NCI-H187 treated with DMSO at 0.1 percent for 48 hours (cell line): ENCODE measurements at places on chromosomes 2 and 18.

DNA sequence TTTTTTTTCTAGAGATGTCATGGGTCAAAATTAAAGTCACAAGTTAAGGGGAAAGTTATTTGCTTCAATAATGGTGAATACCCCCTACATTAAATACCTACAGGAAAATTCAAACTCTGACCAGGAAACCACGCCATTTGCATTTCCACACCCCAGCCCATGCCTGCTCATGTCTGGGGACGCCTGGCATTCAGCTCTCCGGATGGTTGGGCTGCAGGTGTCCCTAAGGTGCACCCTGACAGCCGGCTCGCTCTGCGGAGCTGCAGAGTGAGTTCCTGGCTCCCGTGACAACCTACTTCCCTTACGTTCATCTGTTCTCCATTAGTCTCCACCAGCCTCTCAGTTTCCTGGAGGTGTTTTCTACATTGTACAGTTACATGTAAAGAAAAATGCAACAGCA is 122.7 kb upstream of the RIOK3 start:
- no peak for DNase-seq

GRCh38 chr2:190462181-190462580 is 54.0 kb downstream of the MFSD6 start:
- no peak for DNase-seq

DNA sequence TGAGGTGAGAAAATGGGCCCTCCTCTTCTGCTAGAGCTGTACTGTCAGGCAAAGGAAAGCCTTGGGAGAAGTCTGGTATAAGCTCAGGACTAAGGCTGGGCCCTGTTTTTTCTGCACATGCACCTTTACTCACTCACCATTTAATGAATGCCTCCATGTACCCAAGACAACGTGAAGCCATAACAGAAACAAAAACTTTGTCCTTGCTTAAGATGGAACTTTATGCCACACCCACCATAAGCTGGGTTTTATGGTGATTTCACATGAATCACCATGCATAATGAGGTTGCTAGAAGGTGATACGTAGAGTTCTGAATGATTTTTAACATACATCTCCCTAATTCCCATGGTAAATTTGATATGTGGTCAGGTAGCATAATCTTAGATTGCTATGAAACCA is 63.7 kb upstream of the CYP26B1 start:
- no peak for DNase-seq

- no peak for DNase-seq
These were observed 25.2 kb upstream of the FAM117B start for GRCh38 chr2:202609381-202610145.

DNA sequence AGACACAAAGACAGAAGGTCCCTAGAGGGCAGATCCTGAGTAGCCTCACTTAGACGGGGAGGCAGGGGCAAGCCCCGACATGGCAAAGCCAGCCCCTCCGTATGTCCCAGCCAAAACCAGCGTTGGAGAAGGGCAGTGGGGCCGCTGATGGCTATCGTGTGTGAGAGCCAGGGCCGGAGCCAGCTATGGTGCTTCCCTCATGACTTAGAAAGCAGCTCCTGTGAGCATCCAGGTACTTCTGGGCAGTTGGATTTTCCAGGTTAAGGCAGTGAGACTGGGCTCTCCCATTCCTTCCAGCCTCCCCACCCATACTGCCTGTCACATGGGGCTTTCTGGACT is 31.2 kb upstream of the ROCK2 start:
- no peak for DNase-seq

- no peak for DNase-seq
These were observed 11.6 kb downstream of the TRAPPC8 start for GRCh38 chr18:31931163-31931885.

- DNase-seq, result no peak
These were observed 199.7 kb downstream of the SMAD2 start for GRCh38 chr18:47730795-47731194.

DNA sequence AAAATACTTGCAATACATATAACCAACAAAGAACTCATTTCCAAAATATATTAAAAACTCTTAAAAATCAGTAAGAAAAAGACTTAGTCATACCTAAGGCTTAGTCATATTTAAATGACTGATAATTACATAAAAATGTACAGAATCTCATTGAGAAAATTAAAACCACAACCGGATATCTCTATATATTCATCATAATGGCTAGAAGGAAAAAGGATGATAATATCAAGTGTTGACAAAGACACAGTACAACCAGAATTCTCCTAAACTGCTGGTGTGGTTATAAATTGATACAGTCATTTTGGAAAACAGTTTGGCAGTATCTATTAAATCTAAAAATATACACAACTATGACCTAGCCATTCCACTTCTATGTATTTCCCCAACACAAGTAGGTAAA is 27.1 kb upstream of the IHH start:
- no peak for DNase-seq

DNA sequence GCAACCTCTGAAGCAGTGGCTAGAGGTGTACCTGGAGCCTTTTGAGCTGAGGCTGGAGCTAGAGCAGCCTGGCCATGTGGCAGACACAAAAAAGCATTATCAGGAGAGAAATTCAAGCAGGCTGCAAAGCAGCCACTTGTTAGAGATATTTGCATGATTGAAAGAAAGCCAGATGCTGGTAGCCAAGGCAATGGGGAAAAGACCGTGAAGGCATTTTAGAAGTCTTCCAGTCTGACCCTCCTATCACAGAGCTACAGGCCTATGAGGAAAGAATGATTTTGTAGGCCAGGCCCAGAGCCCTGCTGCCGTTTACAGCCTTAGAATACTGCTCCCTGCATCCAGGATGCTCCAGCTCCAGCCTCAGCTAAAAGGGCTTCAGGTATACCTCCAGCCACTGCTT is 41.4 kb upstream of the TNP1 start:
- DNase-seq, result no peak

DNA sequence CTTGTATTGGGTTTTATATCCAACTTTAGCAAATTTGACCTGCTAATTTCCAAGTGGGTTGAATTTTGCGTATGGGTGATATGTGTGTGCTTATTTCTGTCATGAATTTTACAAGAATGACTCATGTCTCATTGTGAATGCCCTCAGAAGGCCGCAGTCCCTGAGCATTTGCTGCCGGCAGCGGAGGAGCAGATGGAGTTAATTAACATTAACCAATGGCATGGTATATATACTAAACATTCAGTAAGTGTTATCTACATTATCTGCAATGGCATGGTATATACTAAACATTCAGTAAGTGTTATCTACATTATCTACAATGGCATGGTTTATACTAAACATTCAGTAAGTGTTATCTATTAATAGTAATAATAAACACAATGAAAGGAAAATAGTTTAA is 90.1 kb downstream of the DOK6 start:
- no peak for DNase-seq

- no peak for DNase-seq
These were observed 74.0 kb downstream of the CMPK2 start for GRCh38 chr2:6791682-6792081.

DNA sequence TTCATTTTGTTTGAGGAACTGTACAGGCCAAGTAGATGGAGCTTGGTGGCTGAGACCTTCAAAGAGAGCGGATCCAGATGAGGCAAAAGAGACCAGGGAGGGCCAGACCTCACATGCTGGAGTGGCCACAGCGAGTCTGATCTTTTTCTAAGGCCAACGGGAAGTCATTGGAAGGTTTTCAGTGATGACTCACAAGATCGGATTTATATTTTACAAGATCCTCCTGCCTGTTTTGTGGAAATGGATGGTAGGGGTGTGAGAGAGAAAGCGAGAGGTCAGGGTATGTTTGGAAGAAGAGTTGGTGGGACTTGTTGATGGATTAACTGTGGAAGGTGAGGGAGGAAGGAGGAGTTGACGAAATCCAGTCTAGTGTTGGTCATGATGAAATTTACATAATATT is 44.6 kb upstream of the TUBA3D start:
- no peak for DNase-seq

GRCh38 chr2:8442833-8443486 is 238.9 kb upstream of the ID2 start:
- no peak for DNase-seq

DNA sequence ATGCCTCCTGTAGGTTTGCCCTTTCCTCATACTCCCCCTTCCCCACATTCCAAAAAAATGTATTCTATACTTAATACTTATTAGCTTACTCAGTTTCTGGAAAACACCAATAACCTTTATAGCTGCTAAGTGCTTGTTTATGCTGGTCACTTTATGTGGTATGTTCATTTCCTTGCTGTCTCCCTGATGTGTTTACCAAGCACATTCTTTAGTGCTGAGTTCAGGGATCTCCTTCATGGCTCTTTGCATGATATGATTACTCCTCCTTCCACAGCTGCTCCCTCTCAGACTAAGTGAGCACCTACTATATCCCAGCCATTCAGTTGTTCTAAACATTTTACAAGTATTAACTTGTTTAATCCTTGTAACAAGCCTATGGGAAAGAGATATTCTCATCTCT is 698.3 kb upstream of the FANCL start:
- no peak for DNase-seq

DNA sequence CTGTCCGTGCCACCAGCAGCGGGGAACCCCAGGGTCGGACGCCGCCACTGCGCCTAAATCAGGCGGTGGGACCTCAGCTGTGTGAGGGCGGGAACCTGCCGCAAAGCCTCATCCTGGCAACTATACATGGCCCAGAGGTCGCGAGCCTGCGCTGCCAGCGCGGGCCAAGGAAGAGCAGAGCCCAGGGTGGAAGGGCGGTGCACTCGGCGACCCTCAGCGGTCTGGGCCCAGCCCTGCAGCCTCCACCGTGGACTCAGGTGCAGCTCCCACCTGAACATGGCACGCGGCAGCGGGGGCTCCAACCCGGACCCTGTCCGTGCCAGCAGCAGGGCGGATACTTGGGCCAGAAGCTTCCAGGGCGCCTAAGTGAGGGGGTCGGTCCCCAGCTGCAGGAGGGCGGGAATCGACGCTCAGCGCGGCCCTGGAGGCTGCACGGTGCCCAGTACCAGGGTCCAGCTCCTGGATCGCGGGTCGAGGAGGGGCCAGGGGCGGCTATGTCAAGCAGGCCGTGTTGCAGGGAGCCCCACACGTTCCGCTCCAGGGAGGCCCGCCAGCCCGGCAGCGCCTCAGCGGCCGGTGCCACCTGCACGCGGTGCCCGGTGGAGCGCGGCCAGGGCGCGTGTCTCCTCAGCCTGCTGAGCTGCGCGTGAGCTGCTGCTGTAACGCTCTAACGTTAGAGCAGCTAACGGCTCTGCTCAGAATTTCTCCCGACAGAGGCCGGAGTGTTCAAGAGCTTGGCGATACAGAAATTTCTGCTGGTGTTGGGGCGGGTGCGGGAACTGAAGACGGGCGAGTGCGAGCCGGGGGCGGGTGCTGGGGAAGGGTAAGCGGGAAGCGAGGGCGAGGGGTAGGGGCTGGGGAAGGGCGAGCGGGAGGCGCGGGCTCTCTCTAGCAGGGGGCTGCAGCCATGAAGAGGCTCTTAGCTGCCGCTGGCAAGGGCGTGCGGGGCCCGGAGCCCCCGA is at the start of gene ANKRD30B:
TSS of gene ANKRD30B (plus strand) at position 660 of the 962 bp plus-strand sequence. CDS start at position 908, 248 bp downstream.
- no peak for DNase-seq

- no peak for DNase-seq
These were observed 107.1 kb downstream of the LYPD6B start for GRCh38 chr2:149145314-149146295.

DNA sequence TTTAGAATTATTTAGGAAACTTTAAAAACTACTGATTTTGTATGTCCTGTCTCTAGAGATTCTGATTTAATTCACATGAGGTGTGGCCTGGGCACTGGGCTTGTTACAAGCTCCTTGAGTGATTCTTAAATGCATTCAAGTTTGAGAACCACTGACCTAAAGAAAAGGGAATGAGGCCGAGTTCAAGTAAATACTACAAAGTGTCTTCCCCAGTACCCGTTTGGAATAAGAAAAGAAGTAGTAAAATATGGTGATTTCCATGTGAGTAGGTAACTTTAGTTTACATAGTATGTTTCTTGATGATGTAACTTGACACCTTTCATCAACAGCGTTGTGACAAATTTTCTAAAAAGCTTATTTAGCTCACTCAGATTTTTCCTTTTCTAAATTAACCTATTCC is 1022.9 kb upstream of the NRXN1 start:
- DNase-seq, result no peak

DNA sequence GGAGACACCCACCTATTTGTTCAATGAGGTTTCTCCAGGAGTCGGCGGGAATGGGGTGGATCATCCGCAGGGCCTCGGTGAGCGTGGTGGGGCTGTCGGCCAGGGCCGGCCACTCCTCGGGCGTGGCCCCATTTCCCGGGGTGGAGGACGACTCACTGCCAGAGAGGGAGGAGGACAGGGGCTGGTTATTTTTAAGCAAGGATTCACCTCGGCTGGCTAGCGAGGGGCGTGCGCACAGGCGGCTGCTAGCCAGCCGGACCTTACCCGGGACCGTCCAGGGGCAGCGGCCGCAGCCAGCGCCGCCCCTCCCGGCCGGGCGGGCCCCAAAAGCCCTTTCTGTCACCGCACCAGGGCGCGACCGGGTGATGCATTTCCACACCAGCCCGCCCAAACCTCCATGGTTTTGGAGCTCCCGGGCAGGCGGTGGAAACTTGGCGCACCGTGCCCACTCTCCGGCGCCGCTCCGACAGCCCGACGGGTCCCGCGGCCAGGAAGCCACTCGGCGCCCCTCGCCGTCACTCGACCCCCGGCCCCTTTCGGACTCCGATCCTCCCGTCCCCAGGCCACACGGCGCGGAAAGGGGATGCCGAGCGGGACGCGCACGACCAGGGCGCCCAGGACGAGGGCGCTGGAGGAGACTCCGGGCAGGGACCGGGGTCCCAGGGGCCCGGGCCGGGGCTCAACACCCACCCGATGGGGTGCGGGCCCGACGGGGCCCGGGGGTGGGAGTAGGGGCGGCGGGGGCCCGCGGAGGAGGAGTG is 57.1 kb downstream of the SNORC start:
- no peak for DNase-seq

DNA sequence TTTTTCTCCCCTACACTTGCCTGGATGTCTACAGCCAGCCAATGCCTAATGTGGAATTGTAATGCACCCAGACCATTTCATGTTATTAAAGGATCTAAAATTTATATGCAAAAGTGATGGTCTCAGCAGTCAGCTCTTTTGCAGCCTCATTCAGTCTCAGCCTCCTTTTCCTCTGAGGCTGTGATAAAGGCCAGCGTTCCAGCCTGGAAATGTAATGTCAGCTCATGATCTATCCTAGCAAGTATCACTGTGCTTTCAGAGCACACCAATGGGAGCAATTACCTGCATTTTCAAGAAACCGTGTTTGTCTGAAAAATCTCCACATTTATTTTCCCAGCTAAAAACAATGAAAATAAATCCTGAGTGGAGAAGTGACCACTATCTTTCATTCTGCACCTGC is 274.6 kb downstream of the CDH20 start:
- no peak for DNase-seq

DNA sequence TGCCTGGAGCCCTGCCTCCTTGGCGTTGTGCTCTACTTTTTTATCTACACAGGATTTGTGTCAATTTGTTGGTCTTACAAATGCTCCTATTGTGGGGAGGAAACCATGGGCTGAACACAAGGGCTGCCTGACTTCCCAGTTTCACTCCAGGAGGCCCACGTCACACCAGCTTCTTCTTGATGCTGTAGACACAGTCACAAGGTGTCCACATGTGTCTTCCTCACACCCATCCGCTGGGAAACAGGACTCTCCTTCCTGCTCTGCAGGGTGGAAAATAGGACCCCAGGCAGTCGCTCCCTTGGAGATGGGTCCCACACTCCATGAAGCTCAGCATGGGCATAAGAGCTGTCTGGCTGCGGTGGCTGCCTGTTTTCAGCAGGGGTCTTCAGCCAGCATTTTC is 468.2 kb downstream of the EPHA4 start:
- DNase-seq, result no peak

- DNase-seq, result no peak
These were observed 2.1 kb downstream of the GATA6 start for GRCh38 chr18:22171258-22172119.
